ENCODE measurements at places on chromosomes 11 and 22.

- DNase-seq: no peak
Observed at GRCh38 chr11:28347371-28347770, 239.2 kb downstream of the METTL15 start.

DNA sequence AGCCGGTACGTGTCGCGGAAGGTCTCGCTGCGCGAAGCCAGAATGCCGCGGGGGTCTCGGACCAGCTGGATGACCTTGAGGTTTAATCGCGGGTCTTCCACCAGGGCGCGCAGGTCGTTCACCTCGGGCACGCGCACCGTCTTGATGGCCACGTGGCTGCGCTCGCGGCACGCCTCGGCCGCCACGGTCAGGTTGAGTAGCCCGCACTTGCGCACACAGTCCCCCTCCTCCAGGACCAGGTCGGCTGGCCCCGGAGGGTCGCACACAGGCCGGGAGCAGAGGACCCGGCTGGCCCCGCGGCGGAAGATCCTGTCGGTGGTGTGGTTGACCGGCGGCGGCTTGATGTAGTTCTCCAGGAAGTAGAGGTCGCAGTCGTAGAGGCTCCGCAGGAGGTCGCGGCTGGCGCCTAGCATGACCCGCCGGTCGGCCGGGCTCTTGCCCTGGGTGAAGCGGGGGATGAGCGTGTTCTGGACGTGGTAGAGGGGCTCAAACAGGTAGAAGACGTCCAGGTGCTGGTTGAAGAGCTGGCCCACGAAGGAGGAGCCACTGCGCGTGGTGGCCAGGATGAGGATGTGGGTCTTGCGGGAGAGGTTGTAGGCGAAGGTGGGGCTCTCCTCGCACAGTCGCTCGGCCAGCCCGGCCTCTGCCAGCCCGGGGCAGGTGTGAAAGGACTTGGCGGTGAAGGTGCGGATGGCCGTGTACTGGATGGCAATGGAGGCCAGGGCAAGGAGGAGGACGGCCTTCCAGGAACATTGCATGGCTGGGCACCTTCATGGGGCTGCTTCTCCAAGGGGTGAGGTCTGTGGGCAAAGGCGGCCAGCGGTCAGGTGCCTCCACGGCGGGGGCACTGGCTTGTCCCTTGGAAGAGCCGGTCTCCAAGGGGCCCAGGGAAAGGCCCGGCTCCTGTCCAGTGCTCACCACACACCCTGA, 15.0 kb downstream of the CHST1 start:
- no peak for DNase-seq

DNA sequence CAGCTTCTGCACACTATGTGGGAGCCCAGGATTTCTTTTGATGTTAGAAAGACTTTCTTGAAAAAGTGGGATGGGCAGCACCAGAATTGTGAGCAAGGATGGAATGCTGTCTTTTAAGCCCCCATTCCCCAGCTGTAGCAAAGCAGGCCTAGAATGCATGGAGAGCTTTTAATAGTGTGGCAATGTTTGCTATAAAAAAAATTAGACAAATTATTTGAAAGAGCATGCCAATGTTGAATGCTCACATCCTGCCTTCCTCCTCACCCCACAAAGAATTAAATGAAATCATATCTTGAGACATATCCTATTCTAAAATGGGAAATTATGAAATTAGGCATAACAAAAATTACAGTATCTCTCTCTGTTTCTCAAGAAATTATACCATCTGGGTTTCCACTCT, 154.7 kb downstream of the C11orf91 start:
- no peak for DNase-seq

GRCh38 chr11:87331273-87331672, 293.5 kb downstream of the TMEM135 start:
- DNase-seq: no peak

- no peak for DNase-seq
Observed at GRCh38 chr22:50339945-50340879, 2.9 kb upstream of the PPP6R2 start.

DNA sequence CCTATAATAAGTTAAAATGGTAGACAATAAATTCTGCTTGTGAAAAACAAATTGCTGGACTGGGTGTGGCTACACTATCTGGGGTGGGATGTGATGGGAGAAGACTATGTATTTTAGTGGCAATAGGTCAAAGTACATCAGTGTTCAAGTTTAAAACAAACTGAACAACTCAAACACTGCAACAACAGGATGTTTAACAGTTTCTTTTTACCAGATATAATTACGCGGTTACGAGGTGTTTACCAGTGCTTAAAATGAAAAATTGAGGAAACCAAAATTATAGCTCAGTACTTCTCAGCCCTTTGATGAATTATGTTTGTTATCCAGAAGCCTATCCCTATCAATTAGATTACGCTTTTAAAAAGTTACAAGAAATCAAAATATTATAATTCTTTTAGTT, 3.2 kb downstream of the PRDM10 start:
- no peak for DNase-seq

GRCh38 chr11:111417766-111418435, 38.8 kb upstream of the POU2AF1 start:
- DNase-seq: no peak

DNA sequence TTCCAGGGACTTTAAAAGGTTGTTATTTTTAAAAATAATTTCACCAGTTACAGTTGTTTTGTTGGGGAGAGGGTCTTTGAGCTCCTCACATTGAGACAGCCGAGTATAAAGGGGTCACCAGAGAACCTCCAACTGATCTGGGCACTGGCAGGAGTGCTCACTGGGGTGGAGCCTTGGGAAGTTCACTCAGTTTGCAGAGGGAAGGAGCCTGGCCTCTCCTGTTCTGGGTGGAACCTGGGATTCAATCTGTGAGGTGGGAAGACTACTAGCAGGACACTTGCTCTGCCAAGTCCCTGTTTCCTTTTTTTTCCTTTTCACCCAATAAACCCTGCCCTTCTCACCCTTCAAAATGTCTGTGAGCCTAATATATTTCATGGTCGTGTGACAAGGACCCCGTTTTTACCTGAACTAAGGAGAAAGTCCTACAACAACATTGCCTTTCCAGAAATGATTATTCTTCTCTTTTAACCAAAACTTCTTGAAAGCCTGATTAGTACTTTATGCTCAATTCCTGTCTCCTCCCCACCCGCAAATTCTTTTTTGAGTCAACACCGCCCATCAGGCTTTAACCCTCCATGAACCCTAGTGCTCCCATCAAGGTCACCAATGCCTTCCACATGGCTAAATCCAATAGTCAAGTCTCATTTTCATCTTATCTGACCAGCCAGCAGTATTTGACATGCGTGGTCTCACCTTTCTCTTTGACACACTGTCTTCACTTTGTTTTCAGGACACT, 22.0 kb upstream of the MSANTD2 start:
- no peak for DNase-seq

DNA sequence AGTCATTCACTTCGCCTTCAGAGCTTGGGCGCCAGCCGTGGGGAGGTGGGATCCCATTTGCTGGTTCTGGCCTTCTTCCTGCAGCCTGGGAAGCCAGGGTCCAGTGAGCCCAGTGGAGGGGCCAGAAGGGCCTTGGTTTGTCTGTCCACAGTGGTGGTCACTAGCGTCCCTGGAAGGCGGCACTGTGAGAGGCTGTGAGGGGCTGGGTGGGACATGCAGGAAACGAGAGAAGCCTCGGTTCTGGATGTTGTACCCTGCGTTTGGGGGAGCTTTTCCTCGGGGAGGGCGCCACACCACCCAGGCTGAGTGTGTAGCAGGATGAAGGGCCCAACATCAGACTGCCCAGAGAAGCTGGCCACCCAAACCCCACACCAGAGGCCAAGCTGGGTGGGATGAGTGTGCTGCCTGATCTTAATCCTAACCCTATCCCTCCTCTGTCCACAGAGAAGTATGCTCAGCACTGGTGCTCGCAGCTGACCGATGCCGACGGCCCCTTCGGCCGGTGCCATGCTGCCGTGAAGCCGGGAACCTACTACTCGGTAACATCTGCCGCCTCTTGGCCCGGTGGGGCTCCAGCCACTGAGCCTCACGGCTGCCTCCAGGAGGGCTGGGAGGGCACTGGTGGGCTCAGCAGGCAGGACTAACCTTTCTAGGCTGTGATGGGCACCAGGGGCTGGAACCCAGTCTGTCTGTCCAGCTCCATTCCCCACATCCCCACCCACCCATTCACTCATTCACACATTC, 14.4 kb downstream of the MUC5AC start:
- no peak for DNase-seq

GRCh38 chr11:14578541-14578956, 58.4 kb upstream of the PSMA1 start:
- peak; percentile 46 for DNase-seq

DNA sequence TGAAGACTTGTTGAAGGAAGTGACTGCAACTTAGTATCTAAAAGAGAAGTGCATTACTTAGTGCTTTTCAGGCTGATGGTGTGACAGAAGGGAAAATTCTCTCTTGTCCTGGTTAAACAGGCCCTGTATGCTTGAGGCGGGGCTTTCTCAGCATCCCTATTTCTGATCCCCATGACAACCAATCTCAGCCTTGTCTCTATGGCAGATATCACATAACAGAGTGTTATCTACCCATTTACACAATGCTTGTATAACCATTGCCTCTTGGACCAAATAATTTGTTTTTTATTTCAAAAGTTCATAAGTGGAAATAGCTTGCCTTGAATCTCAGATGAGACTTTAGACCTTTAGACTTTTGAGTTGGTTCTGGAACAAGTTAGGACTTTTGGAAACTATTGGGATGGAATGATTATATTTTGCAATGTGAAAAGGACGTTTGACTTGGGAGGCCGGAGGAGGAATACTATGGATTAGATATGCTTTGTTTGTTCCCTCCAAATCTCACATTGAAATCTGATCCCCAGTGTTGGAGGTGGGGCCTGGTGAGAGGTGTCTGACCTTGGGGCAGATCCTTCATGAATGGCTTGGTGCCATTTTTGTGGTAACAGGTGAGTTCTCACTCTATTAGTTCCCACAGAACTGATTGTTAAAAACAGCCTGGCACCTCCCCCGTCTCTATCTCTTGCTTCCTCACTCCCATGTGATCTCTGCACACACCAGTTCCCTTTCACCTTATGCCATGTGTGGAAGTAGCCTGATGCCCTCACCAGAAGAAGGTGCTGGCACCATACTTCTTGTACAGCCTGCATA, 3.1 kb upstream of the GLYAT start:
- DNase-seq: no peak

Measured in CD8-positive, alpha-beta memory T cell (primary cell).